ENCODE measurements at places on chromosomes 2 and 18.

DNA sequence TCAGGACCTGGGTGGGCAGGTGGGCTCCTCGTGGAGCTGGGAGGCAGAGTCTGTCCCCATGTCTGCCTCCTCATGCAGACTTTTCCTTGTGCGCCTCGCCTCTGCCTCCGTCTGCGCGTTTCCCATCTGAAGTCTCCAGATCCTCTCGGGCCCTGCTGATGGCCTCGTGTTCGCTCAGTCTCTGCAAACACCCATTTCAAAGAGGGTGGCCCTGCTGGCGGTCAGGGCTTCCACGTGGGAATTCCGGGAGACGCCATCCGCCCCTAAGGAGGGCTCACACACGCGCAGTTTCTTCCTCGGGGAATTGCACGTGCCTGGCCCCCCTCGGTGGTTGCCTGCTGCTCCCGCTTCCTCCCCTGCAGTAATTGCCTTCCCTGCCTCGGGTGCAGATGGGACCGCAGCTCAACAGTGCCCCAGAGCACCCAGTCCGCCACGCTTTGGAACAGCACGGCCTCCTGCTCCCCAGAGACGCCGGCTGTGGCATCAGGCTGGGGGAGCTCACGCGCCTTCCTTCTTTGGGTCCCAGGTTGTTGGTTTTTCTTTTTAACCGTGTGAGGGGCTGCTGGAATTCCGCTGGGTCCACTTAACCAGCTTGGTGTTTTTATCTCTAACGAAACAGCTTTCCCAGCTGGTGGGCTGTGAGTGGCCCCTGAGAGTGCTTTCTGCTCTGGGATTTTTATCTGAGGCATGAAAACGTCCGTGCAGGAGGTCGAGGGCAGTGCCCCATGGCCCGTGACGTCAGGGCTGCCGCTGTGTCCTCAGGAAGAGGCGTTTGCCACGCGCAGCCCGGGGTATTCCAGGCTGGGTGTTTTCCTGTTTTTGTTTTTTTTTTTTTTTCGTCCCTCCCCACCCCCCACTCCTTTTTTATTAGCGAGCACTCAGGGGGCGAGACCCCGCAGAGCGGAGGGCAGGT, 16.1 kb downstream of the NFATC1 start:
- no peak for DNase-seq

DNA sequence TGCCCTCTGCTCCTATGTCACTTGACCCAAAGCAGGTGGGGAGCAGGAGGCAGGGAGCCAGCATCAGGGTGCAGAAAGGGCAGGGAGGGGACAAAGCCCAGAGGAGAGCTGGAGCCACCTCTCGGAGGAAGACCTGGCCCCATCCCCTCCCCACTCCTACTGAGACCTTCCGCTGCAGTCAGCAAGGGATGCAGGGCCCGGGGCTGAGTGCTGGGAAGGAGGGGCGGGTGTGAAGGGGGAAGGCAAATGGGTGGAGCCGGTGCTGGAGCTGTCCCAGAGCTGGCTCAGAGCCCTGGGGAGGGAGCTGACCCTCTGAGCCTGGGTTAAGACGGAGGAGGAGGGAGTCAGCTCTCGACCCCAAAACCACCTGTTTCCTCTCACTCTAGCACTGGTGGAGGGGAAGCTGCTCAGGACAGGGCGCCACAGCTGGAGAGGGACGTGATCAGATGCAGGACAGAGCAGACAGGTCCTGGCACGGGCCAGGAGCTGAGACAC, 33.8 kb downstream of the HS1BP3 start:
- DNase-seq: no peak

GRCh38 chr2:166539340-166540162, 45.5 kb upstream of the SCN7A start:
- DNase-seq: no peak

DNA sequence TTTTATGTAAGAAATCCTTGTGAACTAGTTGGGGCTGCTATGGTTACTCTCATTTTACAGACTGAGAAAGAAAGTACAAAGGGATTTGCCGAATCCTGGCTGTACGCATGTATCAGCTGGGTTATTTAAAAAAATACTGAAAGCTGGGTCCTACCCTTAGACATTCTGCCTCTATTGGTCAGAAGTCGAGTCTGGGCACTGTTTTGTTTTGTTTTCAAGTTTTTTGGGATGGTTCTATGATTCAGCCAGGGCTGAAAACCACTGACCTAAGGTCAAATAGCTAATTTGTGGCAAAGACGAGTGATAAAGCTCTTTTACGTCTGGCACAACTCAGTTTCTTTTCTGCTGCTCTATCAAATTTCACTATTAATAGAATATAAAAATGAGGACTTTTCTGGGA, 5.9 kb upstream of the SLC8A1 start:
- no peak for DNase-seq

DNA sequence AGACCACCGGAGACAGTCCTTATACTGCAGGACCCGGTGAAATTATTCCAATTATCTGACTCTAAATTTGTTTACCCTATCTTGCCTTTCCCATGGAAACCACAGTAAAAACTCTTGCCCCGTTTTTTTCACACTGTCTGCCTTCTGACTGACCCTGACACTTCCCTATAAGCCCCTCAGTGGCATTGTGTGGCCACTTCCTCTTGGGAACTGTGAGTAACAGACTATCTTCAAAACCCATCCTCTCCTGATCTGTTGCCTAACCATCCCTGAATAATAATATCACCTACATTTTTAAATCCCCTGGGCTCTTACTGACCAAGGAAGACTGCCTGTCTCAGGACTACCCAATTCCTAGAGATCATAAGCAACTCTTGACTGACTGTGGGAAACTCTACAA, 42.6 kb upstream of the RNF152 start:
- no peak for DNase-seq

DNA sequence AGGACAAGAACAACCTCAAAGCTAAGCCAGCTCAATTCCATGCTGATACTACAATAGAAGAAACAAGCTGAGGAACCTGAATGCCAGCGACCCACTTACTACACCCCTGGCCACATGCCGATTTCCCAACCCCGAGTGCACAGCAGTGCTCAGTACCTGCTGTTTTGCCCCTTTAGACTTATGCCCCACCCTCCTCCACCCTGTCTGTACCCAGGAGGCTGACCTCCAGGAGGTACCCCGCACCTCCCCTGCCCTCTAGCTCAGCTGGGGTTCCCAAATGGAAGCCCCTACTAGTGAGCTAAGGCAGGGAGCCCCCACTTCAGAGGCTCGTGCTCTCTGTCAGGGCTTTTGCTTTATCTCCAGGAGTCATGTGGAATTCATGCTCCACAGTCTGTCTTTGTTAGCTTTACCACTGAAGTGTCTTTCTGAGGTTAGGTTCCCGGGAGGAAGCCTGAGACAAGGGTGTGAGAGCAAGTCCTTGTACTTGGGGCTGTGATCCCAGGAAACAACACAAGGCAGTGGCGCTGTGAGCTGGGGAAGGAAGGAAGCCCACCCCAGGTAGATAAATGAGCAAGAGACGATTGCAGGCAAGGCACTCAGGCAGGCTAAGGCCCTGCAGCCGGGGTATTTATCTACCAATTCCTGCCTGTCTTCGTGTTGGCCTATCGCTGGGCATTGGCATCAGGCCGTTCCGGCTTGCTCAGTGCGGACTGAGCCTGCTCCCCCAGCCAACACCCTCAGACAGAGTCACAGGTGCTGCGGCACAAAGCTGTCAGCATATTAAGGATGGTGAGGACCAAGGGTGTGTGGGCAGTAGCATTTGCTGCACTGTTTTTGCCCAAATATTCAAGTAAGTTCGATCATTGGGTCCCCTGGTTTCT, 220.5 kb downstream of the CYP26B1 start:
- DNase-seq: no peak

- DNase-seq: no peak
Measured at GRCh38 chr18:26442126-26442525, 106.2 kb downstream of the KCTD1 start.

DNA sequence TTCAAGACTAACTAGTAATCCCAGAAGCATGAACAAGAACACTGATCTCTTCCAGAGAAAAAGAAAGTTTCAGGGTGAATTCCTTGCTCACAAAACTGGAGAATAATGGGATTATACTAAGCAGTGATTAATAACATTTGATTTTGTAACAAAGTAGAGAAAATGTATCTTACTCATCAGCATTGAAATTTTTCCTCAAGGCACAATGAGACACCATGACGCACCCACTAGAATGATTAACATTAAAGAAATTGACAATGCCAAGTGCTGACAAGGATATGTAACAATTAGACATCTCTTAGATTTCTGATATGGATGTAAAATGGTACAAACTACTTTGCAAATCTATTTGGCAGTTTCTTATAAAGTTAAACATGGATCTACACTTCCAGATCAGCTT, 101.1 kb upstream of the EPHA4 start:
- no peak for DNase-seq
